CD4-positive, alpha-beta T cell treated with Interleukin-1 beta for 1 hour (primary cell): ENCODE measurements at places on chromosomes 3 and 15.

DNA sequence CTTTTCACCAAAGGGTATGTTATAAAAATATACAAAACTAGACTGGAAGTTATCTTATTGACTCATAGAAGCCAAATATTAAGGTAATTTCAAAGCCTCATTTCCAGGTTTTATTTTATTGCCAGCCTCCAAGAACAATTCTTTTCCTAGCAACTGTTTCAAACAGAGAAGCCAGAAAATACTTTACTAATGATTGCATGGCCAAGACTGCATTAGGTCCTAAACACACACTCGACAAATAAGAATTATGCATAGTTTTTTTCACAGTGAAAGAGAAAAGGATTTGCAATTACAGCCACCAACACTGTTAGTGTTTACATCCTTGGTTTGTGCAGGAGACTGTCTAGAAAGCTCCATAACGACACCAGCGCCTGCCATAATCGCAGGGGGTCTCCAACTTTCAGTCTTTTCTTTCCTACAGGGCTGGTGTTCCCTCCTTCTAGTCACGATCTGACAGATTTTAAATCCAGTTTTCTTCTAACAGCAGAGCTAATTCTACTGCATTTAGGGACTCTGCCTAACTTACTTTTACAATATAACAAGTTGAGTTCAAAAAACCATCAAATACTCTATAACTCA is 58.1 kb downstream of the CLASP2 start:
- DNase-seq = no peak

GRCh38 chr15:71195242-71195641 is 80.0 kb downstream of the THSD4 start:
- DNase-seq = no peak

DNA sequence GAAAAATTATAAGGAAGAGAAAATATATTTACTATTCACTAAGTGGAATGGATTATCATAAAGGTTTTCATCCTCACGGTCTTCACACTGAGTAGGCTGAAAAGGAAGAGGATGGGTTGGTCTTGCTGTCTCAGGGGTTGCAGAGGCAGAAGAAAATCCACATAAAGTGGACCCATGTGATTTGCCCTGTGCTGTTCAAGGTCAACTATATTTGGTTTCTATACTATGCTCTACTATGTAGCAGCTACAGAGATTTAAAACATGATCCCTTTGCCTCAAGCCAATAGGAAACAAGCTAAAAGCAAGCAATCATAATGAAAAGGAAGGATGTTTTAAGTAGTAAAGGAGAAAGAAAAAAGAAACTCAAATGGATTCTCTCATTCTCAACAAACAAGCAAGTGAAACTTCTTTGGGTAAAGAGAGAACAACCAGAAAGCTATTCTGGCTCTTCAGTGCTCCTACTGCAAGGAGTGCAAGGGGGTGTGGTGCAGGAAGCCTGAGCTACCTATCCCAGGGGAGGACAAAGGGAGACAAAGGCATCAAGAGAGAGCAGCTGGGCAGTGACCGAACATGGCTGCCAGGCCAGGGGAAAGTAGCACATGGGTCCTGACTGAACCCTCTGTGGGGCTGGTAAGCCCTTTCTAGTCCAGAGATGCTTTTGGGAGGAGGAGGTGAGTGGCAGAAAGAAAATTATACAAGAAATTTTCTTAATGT is 35.9 kb downstream of the SFMBT1 start:
- DNase-seq = no peak

DNA sequence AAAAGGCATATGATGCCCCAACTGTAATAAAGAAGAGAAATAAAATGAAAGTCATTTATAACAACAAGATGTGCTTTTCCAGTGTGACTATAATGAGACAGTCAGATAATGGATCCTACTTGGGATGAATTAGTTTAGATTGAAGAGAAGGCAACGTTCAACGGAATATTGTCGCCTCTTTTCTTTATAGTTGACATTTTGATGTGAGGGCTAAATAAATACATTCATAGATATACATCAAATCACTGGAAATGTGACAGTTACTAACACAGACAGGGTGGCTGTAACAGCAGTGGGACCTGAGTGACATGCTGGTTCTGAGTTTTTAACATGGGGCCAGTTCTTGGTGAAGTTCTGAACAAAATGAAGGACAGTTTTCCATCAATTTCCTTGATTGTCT is 61.1 kb upstream of the ATP2B2 start:
- no peak for DNase-seq

DNA sequence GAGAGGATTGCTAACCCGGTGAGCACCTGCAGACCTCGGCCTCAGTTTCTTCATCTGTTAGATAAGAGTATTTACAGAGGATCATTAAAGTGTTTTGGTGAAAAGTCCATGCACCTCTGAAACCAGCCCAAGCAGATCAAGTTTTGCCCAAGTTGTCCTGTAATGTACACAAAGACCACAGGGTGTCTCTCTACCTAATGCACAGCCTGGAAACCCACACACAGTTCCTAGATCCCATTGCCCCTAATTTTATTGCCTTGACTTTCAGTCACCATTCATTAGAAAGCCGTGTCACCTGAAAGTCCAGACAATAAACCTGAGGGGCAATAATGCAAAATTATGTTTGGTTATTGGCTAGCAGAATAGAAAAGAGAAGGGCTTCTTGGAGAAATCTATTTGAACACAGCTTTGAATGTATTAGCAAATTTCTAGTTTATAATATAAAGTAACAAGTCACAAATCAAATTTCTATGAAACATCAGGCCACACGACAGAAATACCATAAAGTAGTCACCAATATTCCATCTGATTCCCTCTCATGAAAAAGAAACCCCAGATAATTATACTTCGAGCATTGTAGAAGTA is 161.3 kb upstream of the SLC2A2 start:
- DNase-seq = no peak
